ENCODE measurements at places on chromosomes 5 and 9.

DNA sequence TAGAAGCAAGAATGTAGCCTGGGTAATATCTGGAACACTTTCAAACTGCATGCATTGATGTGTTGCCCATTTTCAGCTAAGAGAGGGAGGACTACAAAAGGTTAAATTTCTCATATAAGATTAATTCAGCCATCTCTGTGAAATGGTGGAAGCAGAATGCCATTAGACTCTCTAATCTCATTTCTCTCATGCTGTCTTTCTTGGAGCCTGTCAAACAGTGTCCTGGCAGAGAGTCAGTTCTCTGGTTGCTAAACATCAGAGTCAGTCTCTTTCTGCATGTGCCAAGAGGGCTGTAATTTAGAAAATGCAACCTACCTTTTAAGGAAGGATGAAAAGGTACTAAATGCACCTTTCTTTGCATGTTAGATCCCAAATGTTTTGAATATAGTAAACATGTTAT, 910 bp upstream of the GARNL3 start:
- no peak for DNase-seq

GRCh38 chr5:38768412-38769211, 77.2 kb upstream of the OSMR start:
- no peak for DNase-seq

DNA sequence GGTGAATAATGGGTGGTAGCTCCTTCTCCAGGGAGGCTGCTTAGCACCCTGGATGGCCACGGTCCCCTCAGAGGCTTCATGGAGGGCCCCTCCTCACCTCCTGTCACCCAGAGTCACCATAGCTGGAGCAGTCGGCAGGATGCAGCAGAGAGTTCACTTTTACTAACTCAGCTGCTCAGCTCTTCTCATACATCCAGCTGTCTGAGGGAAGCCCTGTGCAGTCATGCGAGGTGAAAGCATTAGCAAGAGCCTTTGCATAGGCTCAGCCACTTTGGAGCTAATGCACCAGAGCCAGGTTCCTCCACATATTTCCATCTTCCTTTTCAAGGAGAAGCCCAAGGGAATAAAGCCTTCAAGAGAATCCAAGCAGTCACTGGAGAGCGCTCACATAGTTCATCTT, 499.2 kb downstream of the BNC2 start:
- no peak for DNase-seq

DNA sequence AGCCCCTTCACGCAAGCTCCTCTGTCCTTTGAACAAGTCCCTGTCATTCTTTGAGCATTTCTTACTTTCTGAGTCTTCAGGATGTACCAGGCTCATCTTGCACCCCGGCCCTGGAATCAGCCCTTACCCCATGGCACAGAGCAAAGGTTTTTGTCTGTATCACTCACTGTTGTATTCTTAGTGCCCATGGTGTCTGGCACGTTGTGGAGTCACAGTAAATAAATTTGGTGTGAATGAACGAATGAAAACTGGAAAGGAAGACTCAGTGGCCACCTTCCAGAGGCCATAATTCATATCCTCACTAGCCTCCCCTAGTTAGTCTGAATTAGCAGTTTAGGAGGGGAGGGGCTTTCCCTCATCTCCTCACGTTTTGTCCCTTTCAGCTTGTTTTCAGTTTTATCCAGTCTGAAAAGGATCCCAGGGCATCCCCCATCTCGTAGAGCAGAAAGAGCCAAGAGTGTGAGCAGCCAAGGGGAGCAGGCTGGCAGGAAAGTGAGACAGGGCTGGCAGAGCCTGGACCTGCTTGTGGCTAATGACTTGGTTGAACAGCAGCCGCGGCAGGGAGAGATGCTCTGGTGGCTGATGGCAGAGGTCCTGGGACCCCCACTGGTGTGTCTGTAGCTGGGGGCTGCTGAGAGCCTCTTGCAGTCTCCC, 42.7 kb downstream of the ZNF618 start:
- DNase-seq: no peak

- DNase-seq: no peak
Measured at GRCh38 chr9:111728617-111729366, 65.9 kb downstream of the SHOC1 start.

- no peak for DNase-seq
Measured at GRCh38 chr5:72552041-72552557, 44.9 kb upstream of the ZNF366 start.

DNA sequence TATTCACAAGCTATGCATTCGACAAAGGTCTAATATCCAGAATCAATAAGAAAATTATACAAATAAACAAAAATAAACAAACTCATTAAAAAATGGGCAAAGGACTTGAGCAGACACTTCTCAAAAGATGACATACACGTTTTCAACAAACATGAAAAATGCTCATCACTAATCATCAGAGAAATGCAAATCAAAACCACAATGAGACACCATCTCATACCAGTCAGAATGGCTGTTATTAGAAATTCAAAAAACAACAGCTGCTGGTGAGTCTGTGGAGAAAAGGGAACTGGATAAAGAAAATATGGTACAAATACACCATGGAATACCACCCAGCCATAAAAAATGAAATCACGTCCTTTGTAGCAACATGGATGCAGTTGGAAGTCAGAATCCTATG, 45.1 kb upstream of the PUM3 start:
- DNase-seq: no peak

DNA sequence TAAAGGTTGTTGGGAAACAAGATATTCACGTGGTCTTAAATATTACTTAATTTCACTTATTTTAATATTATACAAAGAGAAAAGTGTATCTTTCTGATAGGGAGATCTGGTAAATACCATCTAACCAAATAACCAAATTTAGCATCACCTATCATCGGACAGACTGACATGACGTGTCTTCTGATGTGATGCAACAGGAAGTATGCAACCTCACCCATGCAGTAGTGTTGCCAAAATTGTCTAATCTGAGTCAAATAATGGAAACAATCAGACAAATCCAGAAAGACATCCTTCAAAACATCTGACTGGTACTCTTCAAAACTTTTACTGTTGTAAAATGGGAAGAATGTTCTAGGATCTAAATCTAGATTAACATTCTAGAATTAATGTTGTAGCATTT, 148.0 kb downstream of the FGF1 start:
- DNase-seq: no peak

DNA sequence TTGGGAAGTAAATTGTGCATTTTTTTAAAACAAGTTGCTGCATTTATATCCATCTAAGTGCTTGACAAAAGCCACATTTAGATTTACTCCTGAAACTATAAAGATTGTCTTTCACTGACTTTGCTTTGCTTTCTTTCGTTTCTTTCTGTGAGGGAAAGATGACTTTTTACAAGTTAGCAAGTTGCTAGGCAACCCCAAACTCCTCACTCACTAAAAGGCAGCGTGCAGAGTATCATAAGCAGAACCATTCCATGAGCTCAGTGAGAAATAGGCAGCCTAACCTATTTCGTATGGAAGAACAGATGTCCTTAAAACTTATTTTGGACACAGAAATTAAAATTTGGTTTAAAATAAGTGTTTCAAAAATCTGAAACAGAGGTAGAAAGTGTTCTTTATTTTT, 29.0 kb downstream of the KLF9 start:
- no peak for DNase-seq

DNA sequence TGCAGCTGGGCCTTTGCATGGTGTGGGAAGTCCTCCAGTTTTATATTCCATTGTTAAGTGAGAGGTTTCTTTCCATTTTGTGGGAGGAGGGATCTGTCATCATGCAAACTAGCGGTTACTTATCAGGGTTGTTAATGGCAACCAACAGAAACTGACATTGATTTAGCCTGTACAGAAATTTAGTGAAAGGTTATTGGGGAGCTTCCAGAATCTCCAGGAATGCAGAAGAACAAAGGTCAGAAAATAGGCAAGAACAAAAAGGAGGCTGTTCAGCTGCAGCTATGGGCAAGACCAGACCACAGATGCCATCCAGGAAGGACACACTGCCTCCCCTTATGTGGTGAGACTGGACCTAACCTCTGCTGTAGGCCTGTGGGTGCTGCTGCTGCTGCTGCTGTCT, 395.8 kb downstream of the KDM4C start:
- no peak for DNase-seq

DNA sequence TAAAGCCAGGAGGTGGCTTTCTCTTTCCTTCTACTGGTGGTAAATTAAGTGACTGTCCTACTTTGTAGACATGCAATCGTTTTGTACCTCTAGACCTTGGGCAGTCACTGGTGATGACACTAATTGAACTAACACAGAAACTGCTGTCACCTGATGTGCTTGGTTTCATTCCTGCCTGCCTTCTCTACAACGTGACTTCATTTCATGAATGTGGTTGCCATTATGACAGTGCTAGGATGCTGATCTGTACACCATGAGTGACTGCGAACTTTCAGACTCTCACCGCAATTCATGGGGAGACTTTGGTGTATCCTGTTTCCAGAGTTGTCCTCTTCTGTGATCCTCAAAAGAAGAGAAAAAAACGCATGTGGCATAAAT, 47.5 kb downstream of the UBE2QL1 start:
- no peak for DNase-seq

All from stimulated activated CD8-positive, alpha-beta memory T cell treated with anti-CD3 and anti-CD28 coated beads, Interleukin-4, amount 100 ng/mL, for 1 hour (primary cell).